ENCODE measurements at places on chromosomes 7 and 10.

- DNase-seq, result no peak
Observed at GRCh38 chr7:85068799-85069198, 118.1 kb downstream of the SEMA3D start.

DNA sequence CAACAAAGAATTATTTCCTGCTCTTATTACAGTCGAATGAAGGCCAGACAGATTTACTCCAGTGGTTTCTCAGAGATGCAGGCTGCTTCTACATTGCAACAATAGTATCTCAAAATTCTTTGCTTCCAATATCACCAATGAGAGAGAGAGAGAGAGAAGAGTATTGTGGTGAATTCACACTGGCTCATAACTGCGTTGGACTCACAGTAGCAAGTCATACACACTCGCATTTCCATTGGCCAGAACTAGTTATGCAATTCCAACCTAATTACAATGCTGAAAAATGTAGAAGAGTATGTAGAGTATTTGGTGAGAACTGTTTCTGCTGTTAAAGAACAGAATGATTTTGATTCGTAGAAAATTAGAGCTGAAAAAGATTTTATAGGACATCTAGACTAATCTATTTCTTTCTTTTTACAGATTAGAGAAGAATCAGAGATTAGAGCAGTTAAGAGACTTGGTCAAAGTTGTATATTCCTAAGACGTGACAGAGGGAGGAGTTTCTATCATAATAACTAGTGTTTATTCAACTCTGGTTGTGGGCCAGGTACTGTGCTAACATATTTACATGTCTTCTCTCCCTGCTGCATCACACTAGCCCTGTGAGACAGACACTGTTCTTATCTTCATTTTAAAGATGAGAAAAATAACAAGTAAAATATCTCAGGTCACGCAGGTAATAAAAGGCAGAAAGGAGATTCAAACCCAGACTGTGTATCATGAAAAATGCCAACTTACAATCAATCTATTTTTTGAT is 34.6 kb upstream of the PDK4 start:
- DNase-seq, result no peak

DNA sequence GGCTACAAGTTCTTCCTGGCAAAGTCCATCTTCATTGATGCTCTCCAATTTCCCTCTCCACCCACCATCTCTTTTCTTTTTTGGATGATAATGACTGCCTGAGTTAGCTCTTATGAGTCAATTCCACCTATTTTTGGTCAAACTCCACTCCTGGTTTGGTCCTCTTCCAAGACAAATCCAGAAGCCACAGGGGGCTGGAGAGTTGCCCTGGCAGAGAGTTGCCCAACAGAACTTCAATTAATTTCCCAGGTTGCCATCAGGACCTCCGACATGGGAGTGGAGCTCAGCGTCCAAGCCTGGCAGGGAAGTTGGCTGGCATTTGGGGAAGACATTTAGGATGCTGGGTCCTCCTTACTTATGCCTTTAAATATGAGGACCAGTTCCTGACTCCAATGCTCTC is 29.2 kb upstream of the KCNMA1 start:
- DNase-seq, result no peak

- no peak for DNase-seq
Observed at GRCh38 chr10:131050162-131050766, 261.3 kb downstream of the TCERG1L start.

DNA sequence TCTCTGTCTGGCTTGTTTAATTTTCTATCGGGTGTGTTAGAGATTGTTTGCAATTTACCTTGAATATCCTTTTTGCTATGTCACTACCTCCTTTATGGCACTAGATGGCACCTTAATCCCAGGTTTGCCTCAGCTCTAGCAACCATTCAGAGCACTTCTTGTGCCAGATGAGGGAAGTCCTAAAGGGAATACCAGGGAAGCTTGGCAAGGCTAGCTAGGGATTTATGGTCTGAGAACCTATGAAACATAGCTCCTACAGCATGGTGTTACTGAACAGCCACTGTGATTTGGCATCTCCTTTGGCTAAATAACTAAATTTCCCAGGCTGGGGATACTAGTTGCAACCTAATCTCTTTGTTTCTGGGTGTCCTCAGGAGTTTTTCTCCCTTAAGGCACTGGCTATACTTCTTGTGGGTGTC is 69.0 kb upstream of the VOPP1 start:
- peak; percentile 8 for DNase-seq

GRCh38 chr7:130446259-130446658 is 5.4 kb upstream of the CEP41 start:
- no peak for DNase-seq

Data from stimulated activated CD8-positive, alpha-beta memory T cell treated with anti-CD3 and anti-CD28 coated beads, Interleukin-4, amount 100 ng/mL, for 1 hour (primary cell).